Calu3 (cell line): ENCODE measurements at places on chromosomes 5 and 9. TPM values are rescaled to one million over a fixed set of nuclear protein-coding genes. Genes with fewer than 3 reads are reported as not detected.

The DCTN4 gene
- total RNA-seq: 51.9 and 54.1 TPM in 2 replicates

GRCh38 chr5:43314724-43315123 lies 1.5 kb upstream of the HMGCS1 start:
- peak overlapping the region; percentile 98 for H3K27ac ChIP-seq
- peak overlapping the region; percentile 99 for H3K4me3 ChIP-seq
- peaks cover 20% of the 10 kb centered on the region for H3K4me1 ChIP-seq
- peaks cover 59% of the 10 kb centered on the region for H3K36me3 ChIP-seq
- peak; percentile 24 for DNase-seq

- peaks cover 8% of the 10 kb centered on the region for H3K4me1 ChIP-seq
- H3K4me3 ChIP-seq: no peak overlapping the region
- H3K27me3 ChIP-seq: peaks cover 10% of the 10 kb centered on the region
- DNase-seq: no peak
- no peaks in the 10 kb centered on the region for H3K36me3 ChIP-seq
Measured at GRCh38 chr9:23662320-23662719, 163.7 kb downstream of the ELAVL2 start.

The FOXI1 gene
- not detected in 2 replicates for total RNA-seq
